ENCODE measurements at places on chromosomes 1 and 21. TPM values are rescaled to one million over a fixed set of nuclear protein-coding genes. Genes with fewer than 3 reads are reported as not detected.

DNA sequence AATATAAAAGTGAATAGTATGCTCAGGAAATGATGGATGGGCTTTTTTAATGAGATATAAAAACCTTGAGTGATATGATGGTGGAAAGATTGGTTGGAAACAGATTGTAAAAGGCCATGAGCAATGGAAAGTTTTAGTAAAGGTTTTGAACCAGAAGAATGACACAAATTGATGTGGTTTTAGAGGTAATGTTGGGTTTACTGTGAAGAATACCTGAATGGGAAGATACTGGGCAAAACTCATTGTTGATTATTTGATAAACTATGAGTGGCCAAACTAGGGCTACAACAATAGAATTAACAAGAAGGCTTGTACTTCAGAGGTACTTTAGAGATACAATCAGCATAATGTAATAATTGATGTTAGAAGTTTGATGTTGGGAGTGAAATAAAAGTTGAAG is 108.5 kb downstream of the PTGS2 start:
- no peak for DNase-seq

GRCh38 chr1:228101994-228102790 is 933 bp downstream of the C1orf35 start:
- no peak for DNase-seq

- DNase-seq: no peak
Observed at GRCh38 chr21:15804247-15805005, 74.6 kb downstream of the USP25 start.

DNA sequence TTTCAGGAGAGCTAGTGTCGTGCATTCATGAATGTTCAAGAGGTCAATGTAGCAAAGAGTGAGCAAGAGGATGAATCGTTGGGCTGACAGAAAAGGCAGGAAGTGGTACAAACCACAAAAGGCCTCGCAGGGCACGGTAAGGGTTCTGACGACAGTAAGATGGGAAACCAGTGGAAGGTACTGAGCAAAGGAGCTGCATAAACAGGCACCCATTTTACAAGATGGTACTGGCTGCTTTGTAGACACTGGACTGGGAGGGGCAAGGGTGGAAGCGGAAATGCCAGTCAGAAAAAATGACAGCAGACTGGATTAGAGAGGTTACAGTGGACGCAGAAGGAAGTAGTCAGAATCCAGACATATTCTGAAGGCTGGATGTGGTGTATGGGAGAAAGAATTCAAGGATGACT is 123.5 kb downstream of the PTPN14 start:
- peak; percentile 98 for DNase-seq

GRCh38 chr1:165144757-165145397 is 211.6 kb downstream of the LMX1A start:
- peak; percentile 52 for DNase-seq

DNA sequence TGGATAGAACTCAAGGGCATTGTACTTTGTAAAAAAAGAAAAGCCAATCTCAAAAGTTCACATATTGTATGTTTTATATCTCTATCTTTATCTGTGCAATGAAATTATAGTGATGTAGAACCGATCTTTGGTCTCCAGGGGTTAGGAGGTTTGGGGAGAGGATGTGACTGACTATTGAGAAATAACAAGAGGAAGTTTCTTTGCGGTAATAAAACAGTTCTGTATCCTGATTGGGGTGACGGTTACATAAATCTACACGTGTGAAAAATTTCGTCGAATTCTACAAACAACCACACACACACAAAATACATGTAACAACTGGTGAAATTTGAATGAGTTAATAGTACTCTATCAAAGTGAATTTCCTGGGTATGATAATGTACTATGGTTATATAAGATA is 10.6 kb upstream of the OR2T33 start:
- no peak for DNase-seq

DNA sequence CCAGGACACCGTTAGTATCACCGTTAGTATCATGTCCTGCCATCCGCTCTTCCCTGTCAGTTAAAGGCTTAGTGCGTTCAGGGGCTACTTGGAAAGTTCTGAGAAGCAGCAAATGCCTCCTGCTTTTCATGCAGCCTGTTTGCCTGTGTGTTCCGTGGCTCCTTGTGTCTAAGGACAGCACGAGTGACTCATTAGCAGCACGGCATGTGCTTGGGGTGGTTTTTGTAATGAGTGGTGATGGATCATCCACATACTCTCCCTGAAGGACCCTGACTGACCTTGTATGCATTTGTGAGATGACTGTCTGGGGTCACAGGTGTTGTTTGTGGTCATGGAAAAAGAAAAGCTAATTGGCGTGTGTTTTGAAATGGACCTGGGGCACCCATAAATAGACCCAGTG is 221.9 kb downstream of the PBX1 start:
- peak; percentile 31 for DNase-seq

Gene SLAMF6
- total RNA-seq: not detected

All from H4 (cell line).